Stimulated activated CD4-positive, alpha-beta T cell treated with anti-CD3 and anti-CD28 coated beads, Interleukin-2, amount 100 ng/mL, for 24 hours (primary cell): ENCODE measurements at places on chromosomes 3 and 15.
A peak's percentile ranks its signal among the peaks of the same experiment; 100 is the strongest.

GRCh38 chr15:38102972-38103371 is 149.7 kb upstream of the SPRED1 start:
- DNase-seq: no peak

DNA sequence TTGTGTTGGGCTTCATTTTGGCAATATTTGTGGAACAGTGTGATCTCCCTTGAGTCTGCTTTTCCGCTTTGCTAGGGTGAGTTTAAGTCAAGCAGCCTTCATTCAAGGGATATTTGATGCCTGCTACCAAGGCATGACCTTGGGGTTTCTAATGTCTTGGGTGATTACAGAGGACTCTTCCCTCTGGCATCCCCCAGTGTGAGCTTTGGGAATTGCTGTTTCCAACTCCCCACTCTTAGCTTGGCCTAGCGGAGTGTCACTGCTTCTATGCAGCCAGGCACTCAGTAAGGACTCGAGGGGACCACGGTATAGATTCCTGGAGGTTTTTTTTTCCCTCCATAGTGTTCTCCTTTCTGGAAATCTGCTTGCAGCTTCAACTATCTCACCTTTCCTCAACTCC is 21.1 kb downstream of the GCNT3 start:
- DNase-seq: no peak

GRCh38 chr3:41362638-41363559 is 163.6 kb downstream of the CTNNB1 start:
- DNase-seq: no peak

- DNase-seq: no peak
Measured at GRCh38 chr15:63408524-63408923, 26.9 kb upstream of the CA12 start.

GRCh38 chr3:95334461-95334860 is 1271.6 kb downstream of the NSUN3 start:
- DNase-seq: no peak

- DNase-seq: no peak
Measured at GRCh38 chr3:42742688-42743087, 30.4 kb downstream of the CCDC13 start.

DNA sequence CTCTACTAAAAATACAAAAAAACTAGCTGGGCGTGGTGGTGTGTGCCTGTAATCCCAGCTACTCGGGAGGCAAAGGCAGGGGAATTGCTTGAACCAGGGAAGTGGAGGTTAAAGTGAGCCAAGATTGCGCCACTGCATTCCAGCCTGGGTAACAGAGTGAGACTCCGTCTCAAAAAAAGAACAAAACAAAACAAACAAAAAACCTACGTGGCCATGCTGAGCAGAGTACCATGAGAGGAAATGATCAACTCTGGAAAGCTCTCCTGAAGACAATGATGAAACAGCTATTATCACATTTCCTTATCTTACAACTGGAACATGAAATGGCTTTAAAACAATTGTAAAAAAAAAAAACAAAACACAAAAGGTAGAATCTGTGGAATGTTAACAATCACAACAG is 75.2 kb downstream of the CHSY1 start:
- DNase-seq: no peak

DNA sequence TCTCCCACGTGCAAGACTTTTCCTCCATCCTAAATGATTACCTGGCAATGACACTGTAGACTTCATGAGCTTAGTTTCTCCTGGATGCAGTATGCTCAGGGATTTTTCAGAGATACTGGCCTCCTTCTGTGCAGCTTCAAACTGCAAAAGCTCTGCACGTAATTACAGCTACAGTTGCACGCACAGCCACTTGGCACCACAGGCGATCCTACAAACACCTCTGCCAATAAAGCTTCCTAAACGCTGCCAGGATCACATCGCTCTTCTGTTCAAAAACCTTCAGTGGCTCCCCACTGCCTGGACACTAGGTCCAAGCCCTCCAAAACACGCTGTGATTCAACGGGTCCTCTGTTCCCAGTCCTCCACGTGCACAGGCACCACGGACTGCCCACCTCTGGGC is 49.5 kb downstream of the NUP210 start:
- no peak for DNase-seq

GRCh38 chr3:194961149-194961548 is 275.5 kb downstream of the FAM43A start:
- DNase-seq: no peak

DNA sequence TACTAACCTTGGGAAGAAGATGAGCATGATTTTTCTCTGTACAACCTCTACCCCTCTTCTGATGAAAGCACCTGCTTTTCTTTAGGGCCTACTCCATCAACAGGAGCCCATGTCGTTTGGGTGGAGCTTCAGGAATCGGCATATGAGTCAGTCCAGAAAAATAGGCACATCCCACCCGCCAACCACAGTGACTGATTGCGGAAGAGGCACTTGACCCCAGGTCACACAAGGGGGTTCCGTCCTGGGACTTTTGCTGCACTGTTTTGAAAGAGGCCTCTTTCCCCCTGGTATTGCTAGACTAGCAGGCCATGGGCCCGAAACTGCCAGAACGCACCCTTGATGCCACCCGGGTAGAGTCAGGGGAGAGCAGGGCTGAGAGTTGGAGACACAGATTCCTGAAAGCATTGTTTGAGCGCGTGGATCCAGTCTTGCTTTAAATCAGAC is 19.3 kb upstream of the NRROS start:
- DNase-seq: no peak

DNA sequence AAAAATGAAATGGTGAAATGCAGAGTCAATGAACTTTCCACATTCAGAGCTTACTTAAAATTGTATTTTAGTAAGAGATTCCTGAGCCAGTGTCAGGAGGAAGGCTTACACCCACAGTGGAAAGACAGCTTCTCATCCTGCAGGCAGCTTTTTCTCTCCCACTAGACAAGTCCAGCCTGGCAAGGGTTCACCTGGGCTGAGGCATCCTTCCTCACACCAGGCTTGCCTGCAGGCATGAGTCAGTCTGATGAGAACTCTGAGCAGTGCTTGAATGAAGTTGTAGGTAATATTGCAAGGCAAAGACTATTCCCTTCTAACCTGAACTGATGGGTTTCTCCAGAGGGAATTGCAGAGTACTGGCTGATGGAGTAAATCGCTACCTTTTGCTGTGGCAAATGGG is 3.1 kb downstream of the CCR4 start:
- DNase-seq: no peak

DNA sequence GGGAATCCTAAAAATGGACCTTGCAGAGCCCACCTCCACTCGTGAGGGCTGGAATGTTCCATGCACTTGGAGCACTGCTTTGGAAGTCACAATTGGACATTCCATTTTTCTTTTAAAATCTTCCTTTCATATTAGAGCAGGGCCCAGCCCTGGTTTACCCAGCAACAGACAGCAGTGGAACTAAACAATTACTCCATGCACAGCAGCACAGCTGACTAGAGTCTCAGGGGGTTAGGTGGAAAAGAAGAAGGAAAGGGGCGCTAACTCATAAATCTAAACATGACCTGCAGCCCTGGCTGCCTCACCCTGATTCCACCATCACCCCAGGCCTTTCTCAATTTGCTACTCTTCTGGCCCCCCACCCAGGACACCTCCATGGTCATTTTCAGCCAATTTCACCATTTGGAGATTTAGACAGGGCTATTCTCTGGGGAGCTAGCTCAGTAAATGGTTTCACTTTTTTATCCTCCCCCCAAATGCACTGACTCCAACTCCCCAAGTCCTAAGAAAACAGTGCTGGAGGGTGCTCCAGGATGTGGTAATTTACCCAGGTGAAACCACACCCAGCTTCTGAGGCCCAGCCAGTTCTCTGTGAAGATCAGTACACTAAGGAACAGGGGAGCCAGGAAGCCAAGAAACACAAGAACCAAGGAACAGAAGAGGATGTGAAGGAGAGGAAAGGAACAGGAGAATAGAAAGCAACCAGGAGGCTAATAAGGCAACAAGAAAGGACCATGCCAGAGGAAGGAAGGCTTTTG is 1.6 kb upstream of the LRRC31 start:
- no peak for DNase-seq

DNA sequence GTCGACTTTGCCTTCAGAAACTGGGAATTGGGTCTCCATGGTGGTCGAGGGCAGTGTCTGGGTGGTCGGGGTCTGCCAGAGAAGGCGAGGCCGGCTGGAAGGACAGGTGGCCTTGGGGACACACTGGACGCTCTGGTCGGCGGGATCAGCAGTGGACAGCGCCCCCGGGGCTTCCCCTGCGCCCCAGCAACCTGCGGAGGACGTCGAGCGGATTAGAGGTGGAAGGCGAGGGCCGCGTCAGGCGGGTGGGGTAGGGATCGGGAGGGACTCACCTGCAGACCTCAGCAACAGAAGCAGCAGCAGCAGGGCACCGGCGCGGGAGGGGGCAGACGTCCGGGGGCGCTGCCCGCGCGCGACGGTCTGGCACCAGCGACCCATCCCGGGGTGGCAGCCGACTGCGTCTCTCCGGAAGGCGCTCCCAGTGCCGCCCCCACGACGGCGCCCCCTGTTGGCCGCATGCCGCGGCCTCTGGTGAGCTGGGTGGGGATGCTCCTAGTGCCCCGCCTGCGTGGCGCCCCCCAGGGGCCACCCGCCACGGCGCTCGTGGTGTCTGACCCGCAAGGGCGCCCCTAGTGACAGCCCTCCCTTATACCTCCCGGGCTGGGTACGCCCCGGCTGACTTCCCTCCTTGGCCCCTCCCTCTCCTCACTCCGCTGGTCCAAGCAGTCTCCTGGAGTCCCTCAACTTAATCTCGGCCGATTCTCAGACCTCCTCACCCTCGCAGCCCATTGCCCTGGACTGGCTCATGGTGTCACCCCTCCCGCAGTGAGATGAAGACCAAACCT is at the start of gene PRSS50:
Gene PRSS50 (minus strand): TSS at position 423 of the 785 bp plus-strand sequence. CDS start 45 bp downstream, at position 378.
- DNase-seq: peak; percentile 34

DNA sequence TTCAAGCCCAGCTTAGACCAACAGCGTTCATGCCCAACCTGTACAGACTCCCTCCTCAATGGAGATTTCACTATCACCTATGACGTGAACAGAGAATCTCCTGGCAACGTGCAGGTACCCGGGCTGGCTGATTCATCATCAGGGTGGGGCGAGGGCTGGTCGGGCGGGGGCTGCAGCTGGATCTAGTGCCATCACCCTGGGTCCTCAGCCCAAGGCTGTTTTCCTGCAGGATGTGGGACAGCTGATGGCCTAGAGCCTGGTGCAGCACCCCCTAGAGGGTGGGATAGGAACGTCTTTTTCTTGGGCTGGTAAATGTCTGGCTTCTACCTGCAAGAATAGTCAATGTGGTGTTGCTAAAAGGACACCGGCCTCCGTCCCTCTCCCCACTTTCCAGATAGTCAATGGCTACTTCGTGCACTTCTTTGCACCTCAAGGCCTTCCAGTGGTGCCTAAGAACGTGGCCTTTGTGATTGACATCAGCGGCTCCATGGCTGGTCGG is 4.4 kb downstream of the ITIH3 start:
- DNase-seq: peak; percentile 21

DNA sequence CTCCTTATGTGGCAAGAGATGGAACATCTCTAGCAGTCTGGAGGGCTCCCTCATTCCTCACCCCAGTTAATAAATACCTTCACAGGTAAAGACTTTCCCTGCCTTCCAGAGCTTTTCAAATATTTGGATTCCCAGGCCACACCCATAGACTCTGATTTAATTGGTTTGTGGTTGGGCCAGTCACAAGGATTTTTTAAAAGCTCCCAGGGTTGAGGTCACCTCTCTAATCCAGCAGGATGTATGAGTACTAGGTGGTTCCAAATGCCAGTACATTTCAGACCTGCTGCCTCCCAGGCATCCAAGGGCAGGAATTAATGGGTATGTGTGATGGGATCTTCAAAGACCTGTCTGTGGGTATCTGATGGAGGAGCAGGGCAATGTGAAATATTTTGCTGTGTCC is 312.8 kb downstream of the CLSTN2 start:
- no peak for DNase-seq

- DNase-seq: peak; percentile 71
Measured at GRCh38 chr15:52019394-52020220, 588 bp downstream of the MAPK6 start.

DNA sequence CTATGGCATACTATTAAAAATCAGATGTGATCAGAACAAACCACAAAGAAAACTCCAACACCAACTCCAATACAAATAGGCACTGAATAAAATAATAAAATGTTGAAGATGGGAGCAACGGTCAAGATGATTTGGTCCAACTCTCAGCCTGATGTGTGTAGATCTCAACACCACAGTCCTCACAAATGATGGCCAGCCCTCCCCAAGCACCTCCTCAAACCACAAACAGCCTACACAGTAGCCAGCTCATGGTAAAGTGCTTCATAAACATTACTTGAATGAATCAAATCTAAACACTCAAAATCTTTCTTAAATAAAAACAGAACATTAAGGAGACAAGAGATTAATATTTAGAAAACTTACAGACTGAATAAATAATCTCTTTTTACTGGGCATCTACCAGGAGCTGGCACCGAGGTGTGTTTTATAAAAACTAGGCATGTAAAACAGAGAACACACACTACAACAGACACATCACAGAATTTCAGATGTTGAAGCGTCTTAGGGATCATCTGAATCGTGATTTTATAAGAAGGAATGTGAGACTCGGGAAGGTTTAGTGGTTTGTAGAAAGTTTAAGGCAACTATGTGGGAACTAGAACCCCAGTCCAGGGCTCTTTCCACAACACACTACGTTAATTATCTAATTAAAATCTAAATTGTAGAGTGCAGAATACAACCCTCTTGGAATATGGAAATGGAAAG is 102.4 kb downstream of the MYLK start:
- no peak for DNase-seq

DNA sequence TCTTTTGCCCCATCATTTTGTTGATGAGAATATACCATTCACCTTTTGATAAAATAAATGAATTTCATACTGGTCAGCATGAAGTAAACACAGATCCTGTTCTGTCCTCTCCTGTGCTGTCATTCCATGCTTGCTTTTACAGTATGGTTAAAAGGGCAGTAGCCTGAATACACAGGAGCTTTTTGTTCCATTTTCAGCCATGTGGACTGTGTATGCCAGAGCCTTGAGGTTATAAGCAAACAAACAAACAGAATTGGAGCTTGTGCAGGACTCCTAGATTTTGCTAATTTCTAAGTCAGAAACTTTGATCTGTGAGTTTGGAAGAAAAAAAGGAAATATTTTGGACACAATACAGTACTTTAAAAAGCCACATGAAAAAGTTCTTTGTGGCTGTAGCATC is 91.9 kb downstream of the LRRC28 start:
- no peak for DNase-seq

GRCh38 chr3:112617285-112617684 is 23.7 kb downstream of the CCDC80 start:
- no peak for DNase-seq

DNA sequence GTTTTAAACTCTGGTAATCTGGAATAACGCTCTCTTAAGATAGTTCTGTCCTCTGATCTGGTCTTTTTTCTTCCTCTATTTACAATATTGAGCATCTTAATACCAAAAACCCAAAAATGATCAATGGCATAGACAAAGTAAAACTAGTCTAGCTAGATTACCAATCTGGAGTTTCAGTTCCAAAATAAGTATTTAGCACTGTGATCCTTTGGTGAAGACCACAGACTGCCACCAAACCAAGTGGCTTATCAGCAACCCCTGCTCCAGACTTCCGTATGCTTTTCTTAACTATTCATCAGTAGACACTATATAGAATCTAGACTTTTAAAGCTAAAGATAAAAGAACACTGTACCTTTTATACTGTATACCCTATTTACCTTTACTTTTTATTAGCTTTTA is 35.5 kb upstream of the MAN2C1 start:
- no peak for DNase-seq
